ENCODE measurements at places on chromosomes 4 and X.

DNA sequence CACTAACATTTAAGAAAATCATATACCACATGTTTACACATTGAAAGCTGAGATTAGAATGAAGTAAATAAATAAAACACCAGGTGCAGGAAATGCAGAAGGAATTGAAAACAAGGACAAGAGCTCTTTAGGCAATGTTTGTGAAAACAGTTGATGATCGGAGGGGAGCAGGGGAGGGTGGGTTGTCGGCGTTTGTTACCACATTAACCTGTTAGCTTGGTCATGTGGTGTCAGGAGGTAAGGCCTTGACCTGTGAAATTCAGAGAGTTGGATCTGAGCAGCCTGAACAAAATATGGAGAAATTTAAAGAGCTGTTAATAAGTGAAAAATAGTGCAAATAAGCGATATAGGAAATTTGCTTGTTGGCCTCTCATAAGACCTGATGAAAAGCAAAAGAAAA is 759.9 kb downstream of the PDHA2 start:
- no peak for DNase-seq

- DNase-seq, result no peak
Observed at GRCh38 chr4:148573296-148573695, 131.1 kb upstream of the NR3C2 start.

- peak; percentile 67 for DNase-seq
Observed at GRCh38 chr4:55378617-55379467, 16.9 kb upstream of the TMEM165 start.

- no peak for DNase-seq
Observed at GRCh38 chrX:133856819-133857218, 128.6 kb downstream of the GPC3 start.

- peak; percentile 15 for DNase-seq
Observed at GRCh38 chr4:39855909-39856512, 121.7 kb downstream of the PDS5A start.

DNA sequence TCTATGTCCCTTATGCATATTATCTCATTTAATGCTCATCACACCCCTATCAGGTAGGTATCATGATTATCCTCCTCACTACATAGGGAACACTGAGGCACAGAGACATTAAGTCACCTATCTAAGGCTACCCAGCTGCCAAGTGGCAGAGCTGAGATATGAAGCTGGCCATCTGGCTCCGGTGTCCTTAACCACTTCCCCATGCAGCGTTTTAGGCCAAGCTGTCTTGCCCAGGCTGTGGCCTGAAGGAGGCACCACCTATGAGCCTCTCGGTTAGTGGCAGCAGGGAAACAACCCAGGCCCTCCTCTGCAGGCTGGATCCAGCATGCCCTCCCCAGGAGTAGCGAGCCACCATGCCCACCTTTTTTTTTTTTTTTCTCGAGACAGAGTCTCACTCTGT is 16.3 kb downstream of the PJA1 start:
- DNase-seq, result peak; percentile 29

DNA sequence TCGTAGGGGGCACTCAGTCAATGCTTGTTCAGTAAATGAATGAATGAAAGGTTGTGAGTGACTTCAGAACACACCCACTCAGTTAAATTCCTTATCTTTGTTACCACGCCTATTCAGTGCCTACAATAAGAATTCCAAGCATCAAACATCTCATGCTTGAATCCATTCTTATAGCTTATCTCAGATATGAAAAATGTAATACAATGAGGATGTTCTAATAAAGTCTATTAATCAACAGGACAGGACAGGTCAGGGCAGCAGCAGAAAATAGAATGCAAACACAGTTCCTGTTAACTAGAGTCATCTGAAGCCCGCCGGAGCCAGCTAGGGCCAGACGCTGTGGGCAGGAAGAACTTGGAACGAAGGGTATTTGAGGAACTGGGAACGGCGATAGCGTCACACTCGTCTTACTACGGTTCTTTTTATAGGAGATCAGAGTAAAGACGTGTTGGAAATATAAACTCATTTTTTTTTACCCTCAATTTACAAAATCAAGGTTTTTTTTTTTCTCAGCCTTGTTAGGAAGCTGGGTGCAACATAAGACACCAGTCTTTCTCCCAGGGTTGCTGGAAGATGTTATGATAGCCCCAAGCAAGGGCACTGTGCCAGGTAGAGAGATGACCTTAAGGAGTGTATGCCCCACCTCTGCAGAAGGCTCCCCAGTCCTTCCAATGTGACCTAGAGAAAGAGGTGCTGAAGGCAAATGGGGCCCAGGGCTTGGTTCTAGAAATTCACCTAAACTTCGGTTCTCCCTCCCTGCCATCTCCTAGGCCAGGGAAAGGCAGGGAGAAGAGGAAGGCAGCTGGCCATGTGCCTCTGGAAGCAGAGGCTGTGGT is 48.3 kb downstream of the SEL1L3 start:
- peak; percentile 17 for DNase-seq

DNA sequence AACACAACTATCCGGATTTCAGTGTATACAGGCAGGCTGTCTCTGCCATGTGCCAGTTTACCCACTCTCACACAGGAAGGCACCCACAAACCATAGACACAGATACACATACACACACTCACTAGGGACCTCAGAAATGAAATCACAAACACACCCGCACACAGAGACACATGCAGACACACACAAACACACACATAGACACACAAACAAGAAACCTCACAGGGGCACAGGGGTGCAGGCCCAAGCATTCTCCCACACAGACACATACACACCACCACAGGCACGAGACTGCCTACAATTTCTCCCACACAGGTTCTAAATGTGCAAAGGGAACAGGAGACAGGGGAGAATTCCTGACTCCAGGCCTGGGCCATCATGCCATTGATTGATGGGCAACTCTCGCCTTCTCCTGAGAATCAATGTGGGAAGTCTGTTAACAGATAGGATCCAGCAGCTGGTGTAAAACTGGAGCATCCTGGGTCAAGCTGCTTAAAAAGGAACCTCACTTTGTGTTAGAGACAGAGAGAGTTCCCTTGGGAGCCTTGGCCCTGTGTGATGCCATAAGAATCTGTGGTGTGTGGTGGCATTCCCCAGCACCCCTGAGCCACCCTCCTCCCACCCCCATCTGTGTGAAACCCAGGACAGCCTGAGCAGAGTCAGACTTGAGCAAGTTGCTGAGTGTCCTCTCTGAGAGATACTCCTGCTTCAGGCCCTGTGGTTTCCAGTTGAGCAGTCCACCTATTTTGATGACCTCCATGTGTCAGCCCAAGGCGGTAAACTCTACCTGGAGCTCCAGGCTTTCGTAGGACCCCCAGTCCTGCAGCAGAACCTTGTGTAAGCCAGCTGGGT is 33.9 kb downstream of the NBDY start:
- DNase-seq, result no peak

DNA sequence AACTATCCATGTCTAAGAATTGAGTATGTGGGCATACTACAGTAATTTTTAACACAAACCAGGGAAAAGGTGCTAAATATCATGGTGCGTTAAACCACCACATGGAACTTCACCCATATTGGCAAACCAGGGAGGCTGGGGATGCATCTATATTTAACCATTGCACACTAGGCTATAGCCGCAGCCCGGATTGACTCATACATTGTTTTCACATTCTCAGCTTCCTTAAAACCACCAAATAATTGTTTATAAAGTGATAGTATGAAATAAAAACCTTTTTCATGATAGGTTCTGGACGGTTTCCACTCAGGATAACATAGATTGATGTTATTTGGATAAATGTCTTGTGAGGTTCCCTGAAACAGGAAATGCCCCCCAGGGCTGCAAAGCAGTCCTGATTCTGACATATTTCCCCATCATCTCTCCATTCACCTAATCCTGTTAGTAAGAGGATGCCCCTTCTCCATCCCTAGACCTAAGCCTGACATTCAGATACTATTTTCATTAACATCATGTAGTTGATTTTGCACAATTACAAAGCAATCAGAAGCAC is 7.9 kb downstream of the COL25A1 start:
- DNase-seq, result no peak

- no peak for DNase-seq
Observed at GRCh38 chr4:10736895-10737294, 52.3 kb upstream of the CLNK start.

DNA sequence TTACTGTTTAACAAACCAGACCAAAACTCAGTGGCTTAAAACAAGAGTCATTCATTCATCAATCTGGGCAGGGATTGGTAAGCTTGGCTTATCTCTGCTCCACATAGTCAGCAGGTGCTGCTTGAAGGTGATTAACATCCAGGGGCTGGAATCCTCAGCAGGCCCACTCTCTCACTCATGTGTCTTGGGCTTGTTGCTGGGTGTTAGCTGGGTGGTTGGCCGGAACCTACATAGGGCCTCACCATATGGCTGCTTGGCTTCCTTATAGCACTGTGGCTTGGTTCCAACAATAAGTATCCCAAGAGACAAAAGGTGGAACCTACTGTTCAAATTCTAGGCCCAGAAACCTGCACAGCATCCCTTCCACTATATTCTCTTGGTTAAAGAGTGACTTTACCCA is 125.0 kb downstream of the RASGEF1B start:
- DNase-seq, result no peak

- no peak for DNase-seq
Observed at GRCh38 chr4:29037501-29037900, 1682.7 kb upstream of the PCDH7 start.

- DNase-seq, result no peak
Observed at GRCh38 chr4:184294606-184295133, 77.0 kb upstream of the ENPP6 start.

DNA sequence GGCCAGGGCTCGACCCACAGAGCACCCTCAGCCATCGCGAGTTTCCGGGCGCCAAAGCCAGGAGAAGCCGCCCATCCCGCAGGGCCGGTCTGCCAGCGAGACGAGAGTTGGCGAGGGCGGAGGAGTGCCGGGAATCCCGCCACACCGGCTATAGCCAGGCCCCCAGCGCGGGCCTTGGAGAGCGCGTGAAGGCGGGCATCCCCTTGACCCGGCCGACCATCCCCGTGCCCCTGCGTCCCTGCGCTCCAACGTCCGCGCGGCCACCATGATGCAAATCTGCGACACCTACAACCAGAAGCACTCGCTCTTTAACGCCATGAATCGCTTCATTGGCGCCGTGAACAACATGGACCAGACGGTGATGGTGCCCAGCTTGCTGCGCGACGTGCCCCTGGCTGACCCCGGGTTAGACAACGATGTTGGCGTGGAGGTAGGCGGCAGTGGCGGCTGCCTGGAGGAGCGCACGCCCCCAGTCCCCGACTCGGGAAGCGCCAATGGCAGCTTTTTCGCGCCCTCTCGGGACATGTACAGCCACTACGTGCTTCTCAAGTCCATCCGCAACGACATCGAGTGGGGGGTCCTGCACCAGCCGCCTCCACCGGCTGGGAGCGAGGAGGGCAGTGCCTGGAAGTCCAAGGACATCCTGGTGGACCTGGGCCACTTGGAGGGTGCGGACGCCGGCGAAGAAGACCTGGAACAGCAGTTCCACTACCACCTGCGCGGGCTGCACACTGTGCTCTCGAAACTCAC is 3.6 kb downstream of the MID1IP1 start:
- peak; percentile 35 for DNase-seq

- no peak for DNase-seq
Observed at GRCh38 chr4:8744083-8744805, 127.4 kb downstream of the HMX1 start.

- no peak for DNase-seq
Observed at GRCh38 chr4:141465171-141465570, 171.2 kb upstream of the IL15 start.

DNA sequence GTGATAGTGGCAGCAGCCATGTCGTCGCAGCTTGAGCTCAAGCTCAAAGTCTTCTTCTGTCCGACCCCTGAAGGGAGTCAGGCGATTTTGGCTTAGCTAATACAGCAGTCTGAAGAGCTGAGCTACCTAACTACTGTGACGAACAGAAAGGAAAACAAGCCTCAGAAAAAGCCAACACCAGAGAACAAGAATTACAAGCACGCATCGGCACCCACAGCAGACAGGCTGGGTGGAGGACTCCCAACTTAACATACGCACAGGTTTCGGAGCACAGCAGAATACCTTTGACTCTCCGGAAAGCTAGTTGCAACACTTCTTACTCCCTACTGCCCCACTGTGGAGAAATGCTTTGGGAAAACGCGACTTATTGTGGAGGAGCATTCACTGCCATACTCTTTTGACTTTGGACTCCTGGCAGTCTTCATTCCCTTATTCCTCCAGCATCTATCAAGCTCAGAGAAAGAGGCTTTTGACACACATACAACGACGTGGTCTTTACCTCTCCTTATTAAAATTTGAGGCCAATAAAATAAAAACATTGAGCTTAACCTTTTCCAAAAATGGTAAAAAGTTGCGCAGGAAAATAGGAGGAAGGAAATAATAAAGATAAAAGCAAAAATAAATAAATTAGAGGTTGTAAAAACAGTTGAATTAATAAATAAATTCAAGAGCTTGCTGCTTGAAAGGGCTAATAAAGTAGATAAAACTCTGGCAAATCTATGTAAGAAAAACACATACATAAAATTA is 41.3 kb upstream of the GPC3 start:
- peak; percentile 37 for DNase-seq

- peak; percentile 1 for DNase-seq
Observed at GRCh38 chr4:100189820-100190642, at the start of gene DDIT4L. Gene DDIT4L, minus strand, starts transcription at chr4:100190468. Its CDS starts 485 bp downstream, at chr4:100189983.

DNA sequence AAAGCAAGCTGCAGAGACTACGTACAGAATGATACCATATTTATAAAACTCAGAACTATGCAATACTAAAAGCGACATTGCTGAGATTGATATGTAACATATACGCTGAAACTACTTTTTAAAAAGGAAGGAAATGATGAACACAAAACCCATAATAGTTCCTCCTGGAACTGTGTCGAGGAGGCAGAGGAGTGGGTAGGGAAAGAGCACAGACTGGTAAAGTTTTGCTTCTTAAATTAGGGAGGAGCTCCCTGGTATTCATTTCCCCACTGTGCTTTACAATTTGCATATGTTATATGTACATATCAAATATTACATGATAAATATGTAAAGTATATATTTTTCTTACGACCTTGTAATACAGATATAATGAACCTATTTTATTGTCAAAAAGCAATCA is 13.9 kb downstream of the UFSP2 start:
- no peak for DNase-seq

GRCh38 chr4:185728893-185729292 is 83.1 kb downstream of the SORBS2 start:
- DNase-seq, result no peak

DNA sequence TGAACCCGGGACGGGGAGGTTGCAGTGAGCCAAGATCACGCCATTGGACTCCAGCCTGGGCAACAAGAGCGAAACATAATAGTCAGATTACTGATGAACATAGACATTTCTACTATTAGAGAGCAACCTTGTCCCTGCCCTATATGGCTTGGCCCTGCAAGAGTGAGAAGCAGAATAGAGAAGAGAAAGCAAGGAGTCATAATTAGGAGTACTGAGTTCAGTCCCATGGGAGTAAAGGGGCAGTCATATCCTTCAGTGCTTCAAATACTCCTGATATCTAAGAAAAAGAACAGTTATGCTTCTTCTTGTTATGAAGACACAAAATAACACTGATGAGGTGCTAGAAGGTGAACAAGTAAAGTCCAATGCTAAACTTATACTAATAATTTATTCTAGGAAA is 33.8 kb downstream of the CLDN2 start:
- DNase-seq, result no peak

GRCh38 chr4:80831383-80832361 is 198.8 kb upstream of the BMP3 start:
- no peak for DNase-seq

GRCh38 chrX:148501386-148502066 is 1.1 kb downstream of the AFF2 start:
- DNase-seq, result peak; percentile 11

Measured in hematopoietic multipotent progenitor cell treated with erythropoietin and hydrocortisone succinate and interleukin-3 and kit ligand, for 6 days (in vitro differentiated cells).